ENCODE measurements at places on chromosomes 13 and 19.

- DNase-seq: no peak
Observed at GRCh38 chr13:24301434-24301833, 7.9 kb upstream of the C1QTNF9 start.

GRCh38 chr13:27028683-27029480 lies 142.7 kb downstream of the USP12 start:
- no peak for DNase-seq

DNA sequence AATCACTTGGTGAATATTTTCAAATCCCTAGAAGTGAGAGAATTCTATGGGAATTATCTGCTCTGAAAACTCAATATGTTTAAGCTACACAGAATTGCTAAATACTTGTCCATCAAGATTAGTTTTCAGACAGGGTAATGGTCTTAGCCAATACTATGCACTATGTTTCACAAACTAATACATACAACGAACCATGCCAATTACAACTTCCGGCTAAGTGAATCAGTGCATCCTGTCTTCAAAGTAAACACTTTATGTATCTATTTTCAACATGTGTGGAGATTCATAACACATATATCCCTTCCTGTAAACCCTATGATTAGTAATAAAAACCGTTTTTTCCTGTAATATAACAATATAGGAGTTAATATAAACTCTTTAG lies 181.5 kb downstream of the POSTN start:
- DNase-seq: no peak

DNA sequence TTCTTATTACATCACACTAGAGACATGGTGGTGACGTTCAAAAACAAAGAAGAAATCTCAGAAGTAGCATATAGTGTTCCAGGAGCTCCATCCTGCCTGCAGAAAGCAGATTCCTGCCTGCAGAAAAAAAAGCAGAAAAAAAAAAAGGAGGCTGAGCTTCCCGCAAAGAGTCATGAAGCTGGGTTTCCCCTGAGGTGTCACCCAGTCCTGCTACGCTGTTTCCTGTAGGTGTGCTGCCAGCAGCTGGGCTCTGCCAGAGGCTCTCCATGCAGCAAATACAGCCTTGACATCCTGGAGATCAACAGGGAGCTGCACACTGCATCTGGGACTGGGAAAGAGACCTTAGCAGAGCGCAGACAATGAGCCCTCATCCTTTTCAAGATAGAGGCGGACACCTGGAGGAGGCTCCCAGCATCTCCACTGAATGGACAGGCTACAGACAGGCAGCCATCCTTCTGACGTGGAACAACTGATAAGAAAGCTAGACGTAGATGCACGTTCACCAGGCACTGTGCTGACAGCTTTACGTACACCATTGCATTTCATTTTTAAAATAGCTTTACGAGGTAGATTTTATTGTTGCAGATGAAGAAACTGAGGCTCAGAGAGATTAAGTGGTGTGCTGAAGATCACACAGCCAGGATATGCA lies 350.9 kb downstream of the FOXO1 start:
- DNase-seq: no peak

DNA sequence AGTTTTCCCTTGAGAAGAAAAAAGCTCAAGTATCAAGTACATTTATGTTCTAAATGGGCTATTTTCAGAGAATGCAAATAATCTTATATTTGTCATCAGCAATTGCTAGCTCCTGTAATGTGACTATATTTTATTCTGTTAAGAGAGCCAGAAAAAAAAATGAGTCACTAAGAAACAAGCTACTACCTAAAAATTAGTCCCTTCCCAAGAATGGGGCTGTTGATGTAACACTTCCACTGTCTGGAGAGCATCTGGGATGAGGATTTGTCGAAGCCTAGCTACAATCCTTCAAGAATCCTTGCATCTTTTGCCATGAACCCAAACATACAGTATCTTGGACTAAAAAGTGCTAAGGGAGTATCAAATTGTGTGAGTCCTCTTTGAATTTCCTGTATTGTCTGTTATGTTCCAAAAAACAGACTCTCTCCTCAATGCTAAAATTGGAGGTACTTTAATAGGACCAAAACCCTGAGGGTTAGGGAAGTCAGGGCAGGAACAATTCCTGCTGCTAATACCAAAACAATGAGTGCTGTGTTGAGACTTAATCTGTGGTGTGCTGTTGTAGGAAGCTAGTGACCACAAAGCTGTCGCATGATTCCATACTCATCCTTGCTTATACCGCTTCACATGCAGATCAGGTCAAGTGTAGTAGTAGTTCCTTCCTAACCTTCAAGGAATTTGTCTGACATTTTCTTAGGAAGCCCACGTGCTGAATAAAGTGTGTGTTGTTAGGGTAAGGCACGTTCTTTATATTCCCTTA lies 4.9 kb upstream of the ZC3H13 start:
- DNase-seq: peak; percentile 48

DNA sequence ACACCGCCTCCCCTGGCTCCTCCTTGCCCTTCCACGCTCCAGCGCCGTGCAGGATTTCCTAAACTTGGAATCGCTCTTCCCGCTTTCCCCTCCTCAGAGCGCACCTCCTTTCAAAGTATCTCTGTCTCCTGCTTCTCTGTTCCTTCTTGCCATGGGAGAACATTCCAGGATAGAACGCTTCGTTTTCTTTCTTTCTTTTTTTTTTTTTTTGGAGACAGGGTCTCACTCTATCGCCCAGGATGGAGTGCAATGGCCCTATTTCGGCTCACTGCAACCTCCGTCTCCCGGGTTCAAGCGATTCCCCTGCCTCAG lies 574 bp upstream of the XPO4 start:
- no peak for DNase-seq

DNA sequence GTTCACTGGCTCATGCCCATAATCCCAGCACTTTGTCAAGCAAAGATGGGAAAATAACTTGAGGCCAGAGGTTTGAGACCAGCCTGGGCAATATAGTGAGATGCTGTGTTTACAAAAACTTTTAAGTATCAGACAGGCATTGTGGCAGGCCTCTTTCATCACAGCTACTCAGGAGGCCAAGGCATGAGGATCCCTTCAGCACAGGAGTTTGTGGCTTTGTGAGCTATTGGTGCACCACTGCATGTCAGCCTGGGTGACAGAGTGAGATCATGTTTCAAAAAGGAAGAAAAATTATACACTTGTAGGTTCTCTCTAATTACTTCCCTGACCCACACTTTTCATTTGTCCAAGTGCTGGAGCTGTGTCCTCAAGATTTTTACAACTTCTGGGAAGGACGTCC lies 11.5 kb upstream of the LGALS14 start:
- DNase-seq: no peak

DNA sequence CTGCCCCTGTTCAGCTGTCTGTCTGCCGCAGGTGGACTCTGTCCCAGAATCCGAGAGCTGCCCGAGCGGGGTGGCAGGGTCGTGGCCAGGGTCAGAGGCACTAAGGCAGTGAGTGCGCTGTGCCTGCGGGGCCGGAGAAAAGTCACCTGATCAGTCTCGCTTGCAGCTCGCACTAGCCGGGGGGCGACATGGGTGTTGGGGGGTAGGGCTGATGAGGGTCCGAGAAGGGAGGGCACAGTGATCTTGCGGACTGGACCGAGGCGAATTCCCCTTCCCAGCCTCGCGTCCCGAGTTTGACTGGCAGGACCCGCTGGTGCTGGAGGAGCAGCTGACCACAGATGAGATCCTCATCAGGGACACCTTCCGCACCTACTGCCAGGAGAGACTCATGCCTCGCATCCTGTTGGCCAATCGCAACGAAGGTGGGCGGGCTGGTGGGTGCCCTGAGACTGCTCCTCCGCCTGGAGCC lies 627 bp downstream of the GCDH start:
- DNase-seq: no peak

DNA sequence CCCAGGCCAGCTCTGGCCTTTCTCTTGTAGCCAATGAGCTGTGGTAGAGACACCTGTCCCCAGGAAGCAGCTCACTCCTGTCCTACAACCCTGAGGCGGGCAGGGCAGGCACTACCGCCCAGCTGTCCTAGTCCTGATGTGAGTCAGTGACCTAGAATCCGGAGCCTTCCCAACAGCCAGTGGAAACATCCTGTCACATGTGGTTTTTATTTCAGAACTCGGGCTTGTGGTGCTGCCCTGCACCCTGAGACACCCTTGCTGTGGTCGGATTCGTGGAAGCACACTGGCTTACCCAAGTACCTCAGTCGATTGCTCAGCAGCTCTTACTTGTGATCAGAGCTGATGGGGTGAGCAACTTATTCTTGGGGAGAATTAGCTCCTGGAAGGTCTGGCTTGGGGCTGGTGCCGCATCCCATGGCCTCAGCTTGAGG lies 83.6 kb upstream of the ARHGEF7 start:
- peak; percentile 90 for DNase-seq

GRCh38 chr19:45852145-45852750 lies 10.7 kb downstream of the SYMPK start:
- peak; percentile 61 for DNase-seq

DNA sequence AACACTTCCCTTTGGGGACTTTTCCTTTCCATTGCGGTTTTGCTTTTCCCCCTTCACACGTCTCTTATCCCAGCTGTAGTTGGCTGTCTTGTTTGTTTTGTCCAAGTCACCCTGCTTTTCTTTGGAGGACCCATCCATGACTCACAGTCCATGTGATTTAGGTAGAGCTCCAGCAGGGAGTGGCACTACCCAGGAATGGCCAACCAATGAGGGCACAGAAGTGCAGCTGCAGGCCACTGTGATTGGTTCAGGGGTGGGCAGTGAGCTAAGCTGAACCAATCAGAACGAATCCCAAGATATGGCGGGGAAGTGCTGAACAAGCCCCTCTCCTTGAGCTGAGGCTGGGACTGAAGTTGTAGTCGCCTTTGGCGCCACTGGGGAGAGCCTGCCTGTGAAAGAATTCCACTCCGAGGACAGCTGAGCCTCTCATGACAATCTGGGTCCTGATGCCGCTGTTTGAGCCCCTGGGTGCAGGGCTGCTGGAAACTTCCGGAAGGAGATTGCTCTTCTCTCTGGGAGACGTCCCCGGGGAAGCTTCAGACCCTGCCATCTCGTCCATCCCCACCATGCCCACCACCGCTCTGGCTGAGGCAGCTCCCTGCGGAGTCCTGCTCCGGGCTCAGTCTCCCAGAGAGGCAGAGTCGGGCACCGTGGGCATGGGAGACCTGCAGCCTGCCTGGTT lies 62.9 kb upstream of the URI1 start:
- DNase-seq: peak; percentile 52

GRCh38 chr13:68927387-68928026 lies 1180.1 kb upstream of the ATXN8OS start:
- DNase-seq: no peak

DNA sequence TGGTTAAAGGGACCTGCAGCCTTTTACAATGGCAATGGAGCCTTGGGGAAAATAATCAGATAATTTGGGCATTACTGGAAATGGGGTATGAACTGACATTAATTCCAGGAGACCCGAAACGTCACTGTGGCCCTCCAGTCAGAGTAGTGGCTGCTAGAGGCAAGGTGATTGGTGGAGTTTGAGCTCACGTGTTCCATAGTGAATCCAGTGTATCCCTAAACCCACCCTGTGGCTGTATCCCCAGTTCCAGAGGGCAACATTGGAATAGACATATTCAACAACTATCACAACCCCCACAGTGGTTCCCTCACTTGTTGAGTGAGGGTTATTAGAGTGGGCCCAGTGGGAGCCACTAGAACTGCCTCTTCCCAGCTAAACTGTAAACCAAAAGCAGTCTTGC lies 3.3 kb upstream of the LILRA2 start:
- DNase-seq: no peak

DNA sequence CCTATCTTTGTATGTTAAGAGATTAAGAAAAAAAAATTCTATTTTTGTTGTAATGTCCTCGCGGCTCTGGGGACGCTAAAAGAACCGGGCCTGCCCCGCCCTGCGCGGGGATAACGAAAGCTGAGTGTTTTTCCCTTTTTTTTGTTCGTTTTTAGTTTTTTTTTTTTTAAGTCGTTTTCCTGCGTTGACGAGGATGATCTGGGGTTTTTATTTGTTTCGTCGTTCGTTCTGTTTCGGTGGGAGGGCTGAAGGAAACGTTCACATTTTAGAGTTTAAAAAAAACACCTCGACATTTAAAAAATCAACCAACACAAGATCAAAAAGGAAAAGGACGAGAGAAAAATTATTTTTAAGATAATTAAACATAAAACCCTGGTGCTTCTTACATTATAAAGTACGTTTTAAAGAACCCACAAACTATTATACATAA lies 5.6 kb downstream of the LYL1 start:
- DNase-seq: no peak

DNA sequence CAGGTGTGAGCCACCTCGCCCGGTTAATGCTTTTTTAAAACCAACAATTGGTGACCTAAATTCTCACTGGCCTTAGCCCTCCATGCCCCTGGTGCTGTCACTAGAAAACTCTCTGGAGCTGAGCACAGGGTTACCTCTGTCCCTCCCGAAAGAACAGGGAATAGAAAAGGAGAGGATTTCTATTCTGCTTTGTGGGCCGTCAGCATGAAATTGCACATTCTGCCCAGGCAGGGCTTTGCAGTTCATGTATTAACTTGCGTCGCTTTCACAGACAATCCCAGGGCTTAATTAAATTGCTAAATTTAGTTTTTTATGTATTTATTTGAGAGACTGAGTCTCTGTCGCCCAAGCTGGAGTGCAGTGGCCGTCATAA lies 583 bp upstream of the ZNF480 start:
- DNase-seq: no peak

DNA sequence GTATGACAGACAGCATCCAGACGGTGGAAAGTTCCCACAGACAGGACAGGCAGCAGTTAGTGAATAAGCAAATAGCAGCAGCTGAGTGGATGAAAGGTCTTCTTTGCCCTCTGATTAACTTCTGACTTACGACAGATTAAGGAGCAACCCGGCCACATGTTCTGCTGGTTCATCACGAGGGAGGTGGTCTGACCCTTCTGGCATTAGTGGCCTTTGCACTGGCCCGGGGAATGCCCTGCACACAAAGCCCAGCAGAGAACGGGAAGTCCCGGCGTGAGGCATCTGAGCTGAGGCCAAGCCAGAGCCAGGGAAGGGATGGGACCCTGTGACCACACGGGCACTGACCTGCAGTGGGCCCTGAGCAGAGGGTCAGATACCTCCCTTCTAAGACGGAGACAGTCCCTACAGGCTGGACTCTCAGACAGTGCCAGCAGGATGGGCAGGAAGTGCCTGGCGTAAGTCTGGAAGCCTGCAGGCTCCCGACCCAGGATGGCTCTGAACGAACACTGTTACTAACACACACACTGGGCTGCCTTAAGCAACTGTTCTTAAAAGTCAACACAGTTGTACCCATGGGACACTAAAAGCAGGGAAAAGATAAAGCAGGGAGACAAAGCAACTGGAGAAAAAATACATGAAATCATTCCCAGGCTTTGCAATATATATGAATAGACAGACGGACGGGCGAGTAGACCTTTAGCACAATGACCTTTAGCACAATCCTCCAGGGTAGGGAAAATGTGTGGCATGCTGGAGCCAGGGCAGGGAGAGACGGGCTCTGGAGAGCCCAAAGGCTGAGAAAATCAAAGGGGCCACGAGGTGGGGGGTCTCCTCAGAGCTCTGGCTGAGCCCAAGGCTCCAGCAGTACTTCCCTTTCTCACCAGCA lies 6.3 kb downstream of the C19orf12 start:
- DNase-seq: no peak

DNA sequence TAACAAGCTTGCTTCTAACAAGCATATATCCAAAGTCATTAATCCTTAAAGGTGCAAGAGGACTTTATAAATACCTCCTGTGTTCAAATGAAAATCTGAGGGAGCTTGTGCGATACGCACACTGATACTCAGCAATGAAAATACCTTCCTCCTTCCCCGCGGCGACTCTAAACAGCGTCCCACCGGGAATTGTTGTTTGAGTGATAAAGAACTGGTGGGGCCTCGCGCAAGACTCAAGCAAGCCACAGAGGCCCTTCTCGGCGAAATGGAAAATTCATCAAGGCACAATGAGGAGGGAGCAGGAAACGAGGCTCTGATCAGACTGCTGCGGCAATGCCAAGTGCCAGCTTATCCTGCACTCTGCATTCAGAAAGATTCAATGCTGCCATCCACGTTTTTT lies 126.7 kb downstream of the ABCC4 start:
- no peak for DNase-seq
